ENCODE measurements at places on chromosomes 3 and 15. TPM values are rescaled to one million over a fixed set of nuclear protein-coding genes. Genes with fewer than 3 reads are reported as not detected.

LCTL gene
- not detected for total RNA-seq

CCR8 gene
- total RNA-seq, result not detected

PLSCR2 gene
- total RNA-seq, result not detected

DNA sequence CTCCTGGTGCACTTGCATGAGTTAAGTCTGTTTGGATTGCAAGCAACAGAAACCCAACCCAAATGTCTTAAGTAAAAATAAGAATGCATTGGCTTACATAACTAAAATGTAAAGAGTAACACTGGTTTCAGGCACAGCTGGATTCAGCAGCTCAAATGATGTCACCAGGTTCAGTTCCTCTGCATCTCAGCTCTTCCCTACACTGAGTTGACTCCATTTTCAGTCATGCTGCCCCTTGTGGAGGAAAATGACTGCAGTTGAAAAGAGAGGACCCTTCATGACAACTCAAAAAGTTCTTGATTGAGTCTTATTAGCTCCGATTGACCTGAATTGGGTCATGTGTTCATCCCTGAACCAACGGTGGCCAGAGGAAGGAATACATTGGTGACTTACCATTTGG, 138.5 kb upstream of the ABI3BP start:
- DNase-seq, result no peak

GRCh38 chr3:122481390-122481789, 33.3 kb downstream of the KPNA1 start:
- no peak for DNase-seq

- DNase-seq, result no peak
Observed at GRCh38 chr15:26049900-26050657, 187.0 kb upstream of the ATP10A start.

DNA sequence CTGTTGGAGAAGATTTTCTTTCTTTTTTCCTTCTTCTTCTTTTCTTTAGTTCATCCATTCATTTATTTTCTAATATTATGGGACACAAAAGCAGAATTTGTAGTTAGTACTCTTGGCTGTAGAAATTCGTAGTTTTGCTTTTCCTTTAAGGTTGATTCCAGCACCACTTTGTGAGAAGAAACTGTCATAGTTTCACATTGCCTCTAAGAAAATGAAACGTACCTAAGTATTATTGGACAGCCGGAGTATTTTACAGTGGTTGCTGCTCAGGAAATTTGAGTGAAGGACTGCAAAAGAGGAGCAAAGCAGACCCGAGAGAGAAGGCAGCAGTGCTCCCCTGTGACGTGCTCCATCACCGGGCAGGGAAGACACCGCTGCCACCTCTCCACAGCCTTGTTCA, 48.1 kb downstream of the PLCL2 start:
- DNase-seq, result no peak

DNA sequence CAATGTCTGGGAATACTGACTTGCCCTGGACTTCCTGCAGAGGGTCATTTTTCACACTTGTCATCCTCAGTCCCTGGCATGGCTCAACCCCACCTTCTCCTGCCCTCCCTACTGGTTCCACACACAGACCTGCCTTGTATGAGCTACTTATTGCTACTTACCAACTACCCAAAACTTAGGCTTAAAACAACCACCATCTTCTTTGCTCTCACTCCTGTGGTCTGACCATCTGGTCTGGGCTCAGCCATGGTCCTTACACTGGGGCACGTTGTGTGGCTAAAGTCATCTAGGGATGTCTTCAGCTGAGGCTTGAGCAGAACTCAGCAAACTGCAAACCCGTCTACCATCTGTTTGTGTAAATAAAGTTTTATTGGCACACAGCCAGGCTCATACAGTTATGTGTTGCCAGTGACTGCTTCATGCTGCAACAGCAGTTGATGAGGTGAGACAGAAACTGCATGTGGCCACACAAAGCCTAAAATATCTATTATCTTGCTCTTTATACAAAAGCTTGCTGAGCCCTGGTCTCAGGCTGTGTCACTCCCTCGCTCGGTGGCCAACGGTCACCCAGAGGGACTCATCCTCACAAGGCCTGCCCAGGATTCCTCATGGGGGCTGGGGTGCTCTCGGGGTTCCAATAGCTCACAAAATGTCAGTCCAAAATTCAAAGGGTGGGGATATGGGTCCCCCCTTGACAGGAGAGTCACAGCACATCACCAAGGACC, 43.5 kb downstream of the KLF15 start:
- no peak for DNase-seq

DNA sequence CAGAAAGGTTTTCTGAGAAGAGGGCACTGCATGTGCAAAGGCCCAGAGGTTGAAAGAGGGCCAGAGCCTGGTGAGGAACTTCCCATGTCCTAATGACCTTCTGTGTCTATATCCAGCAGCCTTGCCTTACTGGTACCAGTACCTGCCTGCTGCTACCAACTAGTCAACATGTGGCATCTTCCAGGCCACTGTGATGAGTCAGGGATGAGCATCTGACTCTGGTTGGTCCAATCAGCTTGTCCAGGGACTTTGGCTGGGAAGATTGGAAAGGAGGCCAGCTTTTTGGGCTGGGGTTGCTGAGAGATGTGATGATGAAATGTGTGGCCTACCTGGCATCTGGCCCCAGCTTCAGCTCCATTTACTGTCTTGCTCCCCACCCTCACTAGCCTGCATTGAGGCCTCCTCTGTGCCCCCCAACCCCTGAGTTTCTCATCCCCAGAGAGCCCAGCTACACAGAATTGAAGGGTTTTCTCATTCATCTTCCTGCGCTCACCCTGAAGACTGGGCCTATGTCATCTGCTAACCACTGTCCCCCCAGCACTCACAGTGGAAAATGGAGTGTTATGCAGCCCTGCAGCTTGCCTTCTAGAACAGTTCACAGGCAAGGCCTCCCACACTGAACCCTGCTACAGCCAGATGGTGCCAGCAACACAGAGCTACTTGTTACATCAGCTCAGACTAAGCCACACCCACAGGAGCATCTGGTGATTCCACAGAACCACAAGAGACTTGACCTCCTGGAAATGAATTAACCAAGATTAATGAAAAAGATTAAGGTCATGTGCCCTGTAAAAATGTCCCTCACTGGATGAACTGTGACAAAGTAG, 1.3 kb upstream of the TWF2 start:
- peak; percentile 70 for DNase-seq

- DNase-seq, result no peak
Observed at GRCh38 chr3:162770551-162770950, 1273.9 kb downstream of the OTOL1 start.

GRCh38 chr3:186582541-186582940, 12.0 kb downstream of the DNAJB11 start:
- no peak for DNase-seq

All from Caki2 (cell line).